ENCODE measurements at places on chromosomes 6 and 20.

- no peak for DNase-seq
These were observed 18.0 kb downstream of the CYP21A2 start for GRCh38 chr6:32056254-32056653.

GRCh38 chr20:23926944-23927872, 47.7 kb upstream of the CST5 start:
- no peak for DNase-seq

DNA sequence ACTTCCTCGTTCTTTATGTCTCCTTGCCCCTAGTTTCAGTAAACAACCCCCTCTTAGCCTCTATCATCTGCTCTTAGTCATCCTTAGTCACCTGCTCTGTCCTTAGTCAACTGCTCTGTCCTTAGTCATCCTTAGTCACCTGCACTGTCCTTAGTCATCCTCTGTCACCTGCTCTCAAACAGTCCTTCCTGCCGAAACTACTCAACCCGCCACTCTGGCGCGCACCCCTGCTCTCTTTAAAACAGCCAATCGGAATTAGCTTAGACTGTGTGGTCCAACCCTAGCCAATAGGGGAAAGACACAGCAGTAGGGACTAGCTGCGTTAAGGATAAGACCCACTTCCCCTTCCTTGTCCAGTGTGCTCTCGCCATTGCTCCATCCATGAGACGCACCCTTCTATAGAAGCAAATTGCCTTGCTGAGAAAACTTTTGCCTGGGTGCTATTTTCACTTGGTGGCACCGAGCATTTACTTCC, 73.9 kb downstream of the BACH2 start:
- DNase-seq = no peak

DNA sequence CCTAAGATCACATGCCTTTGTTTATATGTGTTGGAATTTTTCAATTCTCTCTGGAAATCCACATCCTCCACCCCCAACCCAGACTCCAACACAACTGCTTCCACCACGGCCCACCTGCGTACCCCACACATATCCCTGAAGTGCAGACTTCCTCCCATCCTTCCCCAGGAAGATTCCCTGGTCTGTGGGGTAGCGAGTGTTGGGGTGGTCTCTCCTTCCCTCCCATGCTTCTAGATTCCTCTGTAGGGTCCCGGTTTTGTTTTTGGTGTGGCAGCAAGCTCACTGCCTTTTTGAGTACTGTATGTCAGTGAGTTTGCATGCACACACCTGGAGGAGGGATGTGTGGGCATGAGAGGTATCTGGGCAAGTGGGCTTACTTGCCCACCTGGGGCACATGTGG, 127.6 kb downstream of the MRPL14 start:
- DNase-seq = no peak

- no peak for DNase-seq
These were observed 234.5 kb downstream of the LRFN2 start for GRCh38 chr6:40352527-40353170.

- no peak for DNase-seq
These were observed 3.0 kb upstream of the CDYL start for GRCh38 chr6:4773181-4773580.

DNA sequence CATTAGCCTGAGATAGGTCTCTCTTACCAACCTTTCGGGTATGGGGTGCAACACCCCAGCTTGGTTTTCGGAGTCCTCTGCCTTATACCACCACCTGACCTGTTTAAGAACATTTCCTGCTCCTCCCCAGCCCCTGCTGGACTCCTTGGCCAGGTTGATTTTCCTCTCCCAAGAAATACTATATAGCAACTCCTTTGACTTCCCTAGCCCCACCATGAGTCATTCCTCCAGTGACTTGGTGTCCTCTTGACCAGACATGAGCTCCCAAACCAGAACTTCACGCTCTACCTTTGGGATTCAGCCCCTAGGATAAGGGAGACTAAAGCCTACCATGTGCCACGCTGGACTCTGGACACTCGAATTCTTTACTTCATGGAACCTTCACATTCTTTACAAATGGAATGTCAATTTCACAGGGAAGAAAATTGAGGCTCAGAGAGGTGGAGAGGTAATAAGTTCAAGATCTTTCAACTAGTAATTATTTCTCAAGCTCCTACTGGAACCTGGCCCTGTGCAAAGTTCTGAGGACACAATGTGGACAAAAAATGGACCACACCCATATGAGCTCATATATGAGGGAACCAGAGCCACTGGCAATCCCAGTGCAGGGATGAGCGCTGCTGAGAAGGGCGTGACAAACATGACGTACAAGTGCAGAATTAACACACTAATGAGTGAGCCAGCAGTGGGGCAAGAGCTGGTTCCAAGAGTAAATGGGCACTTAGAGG, 48.2 kb downstream of the SIRPA start:
- DNase-seq = no peak

- no peak for DNase-seq
These were observed 702.1 kb downstream of the FRK start for GRCh38 chr6:115358616-115359015.

GRCh38 chr6:30152910-30153610, 8.0 kb downstream of the TRIM10 start:
- no peak for DNase-seq

GRCh38 chr6:34358389-34358905, 34.0 kb downstream of the NUDT3 start:
- peak; percentile 64 for DNase-seq

- DNase-seq = no peak
These were observed 53.1 kb downstream of the CPNE5 start for GRCh38 chr6:36786055-36786675.

- no peak for DNase-seq
These were observed 46.8 kb downstream of the DSTN start for GRCh38 chr20:17616480-17617211.

DNA sequence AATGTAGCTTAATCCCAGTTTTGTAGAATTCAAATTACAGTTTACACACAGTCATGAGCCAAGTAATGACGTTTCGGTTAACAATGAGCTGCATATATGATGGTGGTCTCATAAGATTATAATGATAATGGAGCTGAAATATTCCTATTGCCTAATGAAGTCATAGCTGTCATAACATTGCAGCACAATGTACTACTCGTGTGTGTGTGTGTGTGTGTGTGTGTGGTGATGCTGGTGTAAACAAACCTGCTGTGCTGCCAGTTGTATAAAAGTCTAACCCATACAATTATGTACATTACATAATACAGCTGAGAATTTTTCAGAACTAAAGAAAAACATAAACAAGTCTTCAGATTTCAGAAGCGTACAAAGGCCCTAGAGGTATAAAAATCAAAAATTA, 66.7 kb upstream of the ARID1B start:
- peak; percentile 83 for DNase-seq

DNA sequence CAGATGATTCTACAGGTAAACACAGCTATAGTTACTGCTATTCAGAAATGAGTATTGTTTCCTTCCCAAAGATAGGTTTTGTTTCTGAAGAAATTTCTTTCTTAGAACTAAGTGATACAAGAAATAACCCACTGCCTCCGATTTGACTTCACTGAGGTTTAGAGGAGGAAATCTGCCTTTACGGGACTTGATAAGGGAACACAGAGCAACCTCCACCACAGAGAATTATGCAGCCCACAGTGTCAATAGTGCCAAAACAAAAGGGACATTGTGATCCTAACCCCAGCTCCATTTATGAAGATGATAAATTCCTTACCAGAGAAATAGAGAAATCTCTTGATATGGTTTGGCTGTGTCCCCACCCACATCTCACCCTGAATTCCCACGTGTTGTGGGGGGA, 164.6 kb downstream of the ZNF217 start:
- DNase-seq = no peak

DNA sequence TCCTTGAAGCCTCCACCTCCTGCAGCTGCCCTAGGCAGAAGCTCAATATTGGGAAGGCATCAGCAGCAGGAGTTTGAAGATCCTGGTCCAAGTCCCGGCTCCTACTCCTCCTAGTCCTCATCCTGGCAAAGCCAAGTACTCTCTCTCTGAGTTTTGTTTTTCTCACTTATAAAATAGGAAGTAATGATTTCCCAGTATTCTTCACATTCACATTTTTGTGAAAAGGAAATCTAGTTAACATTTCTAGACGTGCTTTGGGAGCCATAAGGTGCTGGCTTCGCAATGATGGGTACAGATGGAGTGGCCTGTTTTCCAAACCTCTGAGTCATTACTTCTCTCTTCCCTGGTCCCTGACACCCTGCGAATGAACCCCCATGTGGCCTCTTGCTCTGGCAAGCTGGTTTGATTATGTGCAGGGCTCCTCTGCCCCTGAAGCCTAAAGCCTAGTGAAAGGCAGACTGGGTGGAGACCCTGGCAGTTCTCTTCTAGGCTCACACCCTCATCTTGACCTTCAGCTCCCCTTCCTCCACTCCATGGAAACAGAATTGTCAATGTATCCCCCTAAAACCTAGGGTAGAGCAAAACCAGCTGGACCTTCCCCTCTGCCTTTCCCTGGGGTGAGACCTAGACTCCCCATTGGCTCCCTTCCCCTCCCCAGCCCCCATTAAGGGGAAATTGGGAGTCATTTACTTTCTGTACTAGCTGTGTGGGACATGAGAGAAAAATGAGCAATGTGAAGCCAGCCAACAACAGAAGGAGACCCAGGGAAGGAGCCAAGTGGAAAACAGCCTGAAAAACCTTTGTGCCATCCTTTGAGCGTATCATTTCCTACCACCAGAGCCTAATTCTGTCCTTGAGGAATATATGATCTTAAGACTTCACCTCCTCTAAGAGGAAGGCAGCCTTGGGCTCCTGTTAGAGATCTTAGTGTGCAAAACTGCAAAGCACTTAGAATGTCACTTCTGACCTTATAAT, 158.4 kb downstream of the UST start:
- DNase-seq = no peak

- no peak for DNase-seq
These were observed 30.8 kb downstream of the COL9A1 start for GRCh38 chr6:70272071-70272470.

DNA sequence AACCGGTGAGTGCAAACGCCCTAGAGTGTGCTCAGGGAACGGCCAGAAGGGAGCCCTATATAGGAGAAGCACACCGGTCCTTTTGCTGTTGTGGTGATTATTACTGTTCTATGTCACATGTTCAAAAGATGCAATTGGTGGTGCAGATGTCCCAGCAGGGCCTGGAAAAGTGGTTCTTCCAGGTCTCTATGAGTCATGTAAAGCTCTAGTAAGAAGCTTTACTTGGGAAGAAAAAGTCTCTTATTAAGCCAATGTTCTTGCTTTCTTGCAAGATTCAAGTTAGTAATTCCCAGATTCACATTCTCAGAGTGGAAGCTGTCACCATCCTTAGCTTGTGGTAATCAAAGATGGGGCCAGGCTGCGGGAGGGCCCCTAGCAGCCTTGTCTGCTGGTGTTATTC, 23.3 kb downstream of the EDN3 start:
- no peak for DNase-seq

DNA sequence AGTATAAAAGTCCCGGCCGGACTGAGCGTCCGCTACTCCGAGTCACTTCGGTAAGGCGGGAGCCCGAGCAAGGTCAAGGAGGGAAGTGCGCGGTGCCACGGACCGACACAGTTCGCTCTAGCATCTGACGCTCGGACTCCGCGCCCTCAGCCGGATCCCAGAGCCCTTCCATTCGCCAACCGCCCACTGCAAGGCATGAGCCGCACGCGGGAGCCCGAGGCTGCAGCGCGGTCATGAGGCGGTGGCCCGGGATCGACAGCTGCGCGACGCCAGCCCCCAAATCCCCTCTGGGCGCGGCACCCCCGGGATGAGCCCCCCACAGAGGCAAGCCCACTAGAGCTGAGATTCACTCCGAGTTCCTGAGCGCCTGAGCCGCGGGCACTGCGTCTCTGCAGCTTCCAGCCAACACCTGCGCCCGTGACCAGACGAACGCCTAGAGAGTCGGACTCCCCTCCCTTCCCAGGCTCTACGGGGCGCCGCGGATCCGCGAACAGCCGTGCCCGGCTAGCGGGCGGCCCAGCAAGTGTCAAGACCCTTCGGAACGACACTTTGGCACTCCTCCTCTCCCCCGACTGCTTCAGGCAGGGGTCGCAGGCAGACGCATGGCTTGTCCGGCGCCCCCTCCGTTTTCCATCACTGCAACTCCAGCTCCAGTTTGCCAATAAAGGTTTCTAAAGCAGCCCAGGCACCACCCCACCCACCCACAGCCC, 725 bp upstream of the ISM1 start:
- peak; percentile 61 for DNase-seq

DNA sequence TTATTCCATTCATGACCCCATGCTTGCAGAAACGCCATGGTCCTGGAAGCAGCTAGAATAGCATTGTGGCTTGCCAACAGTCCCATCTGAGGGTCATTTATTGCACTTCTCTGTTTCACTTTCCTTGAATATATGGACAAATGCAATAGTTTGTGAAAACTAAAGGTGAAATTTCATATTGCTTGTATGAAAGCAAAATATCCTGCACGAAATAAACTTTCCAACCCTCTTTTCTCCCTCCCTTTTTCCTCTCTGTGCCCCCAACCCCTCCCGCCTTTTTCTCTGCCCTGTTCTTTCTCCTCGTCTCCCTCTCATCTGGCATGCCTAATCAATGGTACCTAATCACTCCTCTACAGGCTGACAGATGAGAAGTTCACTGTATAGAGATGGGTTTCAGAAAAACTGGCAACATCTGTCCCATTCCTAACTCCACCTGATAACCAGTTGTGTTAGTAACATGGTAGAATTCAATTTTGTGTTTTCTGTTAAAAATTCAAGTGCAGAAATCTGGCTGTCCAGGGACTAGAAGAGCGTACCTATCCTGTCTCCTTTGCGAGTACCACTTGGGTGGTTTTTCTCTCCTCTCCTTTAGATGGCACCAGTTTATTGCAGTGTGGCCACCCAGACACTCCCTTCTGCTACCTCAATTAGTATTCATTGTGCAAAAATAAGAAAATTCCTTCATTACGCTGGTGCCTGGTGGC, 198.6 kb downstream of the FOXA2 start:
- DNase-seq = peak; percentile 58

DNA sequence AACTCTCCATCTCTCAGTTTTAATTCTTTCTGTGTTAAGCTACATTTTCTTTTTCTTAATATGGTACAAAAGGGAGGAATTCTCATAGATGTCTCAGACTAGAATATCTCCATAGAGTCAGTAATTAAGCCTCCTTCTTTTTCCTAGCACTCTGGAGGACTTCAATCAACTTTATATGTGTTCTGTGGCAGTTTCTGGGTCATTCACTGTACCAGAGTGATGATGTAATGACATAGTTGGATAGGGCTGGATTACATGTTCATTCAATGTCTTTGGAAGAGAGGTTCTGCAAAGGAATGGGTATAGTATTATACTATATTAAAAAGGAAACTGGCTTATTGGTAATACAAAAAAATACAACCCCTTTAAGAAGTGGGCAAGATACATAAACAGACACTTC, 318.3 kb upstream of the OPRM1 start:
- no peak for DNase-seq
